Stimulated activated CD4-positive, alpha-beta T cell treated with anti-CD3 and anti-CD28 coated beads, Interleukin-4, amount 100 ng/mL, for 4 hours (primary cell): ENCODE measurements at places on chromosomes 4 and X.

- DNase-seq, result no peak
Measured at GRCh38 chr4:37985730-37986275, 25.6 kb downstream of the PTTG2 start.

- no peak for DNase-seq
Measured at GRCh38 chr4:3261411-3262207, 12.7 kb downstream of the MSANTD1 start.

DNA sequence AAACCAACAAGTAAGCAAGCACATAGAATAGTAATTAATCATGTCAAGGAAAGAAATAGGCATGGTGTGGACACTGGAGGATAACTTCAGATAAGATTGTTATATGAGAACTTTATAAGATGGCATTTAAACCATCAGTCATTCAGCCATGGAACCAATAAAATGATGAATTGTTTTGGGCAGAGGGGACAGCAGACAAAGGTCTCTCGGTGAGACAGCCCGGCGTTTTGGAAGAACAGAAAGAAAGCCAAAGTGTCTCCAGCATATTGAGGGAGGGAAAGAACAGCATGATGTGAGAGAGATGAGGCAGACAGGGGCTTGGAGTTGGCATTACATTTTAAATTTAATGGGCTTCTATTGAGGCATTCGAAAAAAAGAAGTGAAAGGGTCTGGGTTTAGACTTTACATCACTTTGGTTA, 883 bp upstream of the PPM1K start:
- DNase-seq, result no peak

DNA sequence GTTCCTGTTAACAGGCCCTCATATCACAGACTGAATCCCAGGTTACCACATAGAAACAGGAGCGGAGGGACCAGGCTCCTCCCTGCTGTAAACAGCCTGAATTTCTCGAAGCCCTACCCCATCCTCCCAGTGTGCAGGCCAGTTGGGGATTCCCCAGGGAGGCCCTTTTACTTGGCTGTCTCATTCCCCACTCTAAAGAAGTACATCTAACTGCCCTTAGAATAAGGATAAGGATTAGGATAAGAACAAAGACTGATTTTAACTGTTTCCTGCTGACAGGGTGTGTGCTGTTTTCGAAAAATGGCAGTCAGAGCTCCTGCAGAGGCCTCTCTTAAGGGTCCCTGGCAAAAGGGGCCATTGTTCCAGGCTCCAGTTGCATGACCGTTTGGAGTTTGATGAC, 133.7 kb downstream of the PAPSS1 start:
- no peak for DNase-seq

DNA sequence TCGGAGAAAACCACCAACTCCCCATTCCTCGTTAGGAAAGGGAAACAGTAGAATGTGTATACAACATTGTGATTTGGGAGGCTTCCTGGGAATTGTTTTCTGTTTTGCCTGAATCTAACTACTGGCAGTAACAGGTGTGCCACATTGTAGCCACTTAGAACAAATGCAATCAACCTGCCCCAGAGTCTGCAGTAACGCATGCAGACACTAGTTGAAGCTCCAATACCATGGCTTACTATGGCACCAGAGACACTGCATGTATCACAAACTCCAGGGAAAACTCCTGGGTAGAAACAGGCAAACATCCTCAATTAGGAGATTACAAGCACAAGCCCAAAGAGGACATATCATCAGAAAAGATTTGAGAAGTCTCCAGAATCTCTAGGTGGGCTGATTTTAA, 154.2 kb upstream of the NEIL3 start:
- no peak for DNase-seq

DNA sequence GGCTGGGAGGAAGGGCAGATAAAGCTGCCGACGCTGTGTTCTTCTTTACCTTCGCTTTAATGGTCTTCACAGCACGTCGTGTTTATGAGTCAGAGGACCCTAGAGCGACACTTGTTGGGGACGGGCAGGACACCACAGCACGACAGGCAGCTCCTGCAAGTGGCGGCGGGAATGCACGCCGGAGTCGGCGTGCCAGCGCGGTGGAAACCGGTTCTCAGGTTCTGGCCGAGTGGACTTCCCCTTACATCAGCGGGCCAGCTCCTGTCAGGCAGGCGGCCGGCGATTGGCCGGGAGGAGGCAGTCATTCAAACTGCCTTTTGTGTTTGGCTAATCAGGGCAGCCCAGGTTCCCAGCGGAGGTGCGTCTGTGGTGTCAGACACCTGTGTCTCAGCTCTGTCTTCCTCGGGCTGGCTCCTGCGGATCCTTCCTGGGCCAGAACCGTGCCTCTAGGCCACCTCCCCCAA, 150.9 kb downstream of the SHROOM3 start:
- no peak for DNase-seq

DNA sequence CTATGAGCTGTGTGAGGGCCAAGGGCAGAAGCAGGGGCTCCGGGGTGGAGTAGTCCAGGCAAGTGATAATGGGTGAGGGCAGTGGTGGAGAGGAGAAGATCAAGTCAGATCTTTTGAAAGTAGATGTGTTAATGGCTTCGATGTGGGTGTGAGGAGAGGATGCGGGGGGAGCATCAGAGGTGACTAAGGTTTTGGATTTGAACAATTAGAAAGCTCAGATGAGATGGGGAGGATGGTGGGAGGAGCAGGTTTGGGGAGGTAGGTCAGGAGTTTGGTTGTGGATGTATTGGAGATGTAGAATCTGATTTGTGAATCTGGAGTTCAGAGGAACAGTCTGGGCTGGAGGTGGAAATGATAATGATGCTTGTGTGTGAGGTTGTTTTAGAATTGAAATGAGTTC, 4.6 kb downstream of the FTSJ1 start:
- no peak for DNase-seq

- no peak for DNase-seq
Measured at GRCh38 chrX:147343467-147343866, 528.9 kb upstream of the CXorf51A start.

DNA sequence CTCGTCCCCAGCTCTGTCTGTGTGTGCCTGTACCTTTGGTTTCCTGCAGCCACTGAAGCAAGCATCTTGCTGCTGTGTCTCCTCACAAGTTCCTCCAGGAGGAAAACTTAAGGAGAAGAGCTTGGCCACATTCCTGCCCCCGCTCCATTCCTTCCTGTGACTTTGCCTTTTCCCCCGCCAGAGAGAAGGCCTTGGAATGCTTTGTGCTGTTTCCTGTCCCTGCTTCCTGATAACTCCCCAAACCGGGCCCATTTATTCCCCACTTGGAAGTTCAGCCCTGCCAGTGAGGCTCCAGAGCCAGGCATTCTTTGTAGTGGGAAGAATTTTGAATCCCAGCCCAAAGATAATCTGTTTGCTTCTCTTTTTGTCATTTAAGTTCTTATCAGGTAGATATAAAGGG, 33.1 kb downstream of the SMIM10L2A start:
- DNase-seq, result no peak

DNA sequence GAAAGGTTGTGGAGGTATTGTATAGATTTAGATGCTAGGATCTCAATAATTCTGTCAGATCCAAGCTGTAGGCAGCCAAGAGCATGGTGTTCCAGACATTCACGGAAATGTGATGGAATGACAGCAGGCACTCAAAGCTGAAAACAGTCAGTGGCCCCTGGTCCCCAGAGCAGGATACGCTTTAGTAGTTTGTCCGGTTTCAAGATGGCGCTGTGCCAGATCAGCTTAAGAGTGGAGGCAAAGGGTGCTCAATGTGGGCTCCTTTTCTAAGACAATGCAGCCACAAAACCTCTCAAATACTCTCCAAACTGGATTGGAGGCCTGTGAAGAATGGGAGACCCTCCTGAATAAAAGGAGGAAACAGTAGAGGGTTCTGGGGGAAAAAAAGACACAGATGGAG, 291.2 kb upstream of the HS3ST1 start:
- DNase-seq, result no peak

- no peak for DNase-seq
Measured at GRCh38 chr4:114043116-114043515, 63.7 kb upstream of the ARSJ start.

DNA sequence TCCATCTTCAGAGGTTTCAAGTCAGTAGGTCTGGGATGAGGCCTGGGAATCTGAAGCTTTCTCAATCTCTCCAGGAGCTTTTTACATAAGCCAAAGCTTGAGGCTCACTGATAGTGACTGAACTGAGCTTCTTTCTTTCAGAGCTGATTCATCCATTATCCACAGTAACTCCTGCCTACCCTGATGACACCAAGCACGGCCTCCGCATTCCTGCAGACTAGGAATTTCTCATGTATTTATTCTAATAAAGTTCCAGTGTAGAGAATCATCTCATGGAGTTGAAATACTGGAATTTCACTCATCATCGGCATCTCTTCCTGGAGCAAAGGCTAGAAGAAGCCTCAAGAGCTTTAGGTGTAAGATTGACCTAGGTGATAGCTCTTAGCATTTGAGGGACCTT, 12.1 kb upstream of the DCTD start:
- no peak for DNase-seq

DNA sequence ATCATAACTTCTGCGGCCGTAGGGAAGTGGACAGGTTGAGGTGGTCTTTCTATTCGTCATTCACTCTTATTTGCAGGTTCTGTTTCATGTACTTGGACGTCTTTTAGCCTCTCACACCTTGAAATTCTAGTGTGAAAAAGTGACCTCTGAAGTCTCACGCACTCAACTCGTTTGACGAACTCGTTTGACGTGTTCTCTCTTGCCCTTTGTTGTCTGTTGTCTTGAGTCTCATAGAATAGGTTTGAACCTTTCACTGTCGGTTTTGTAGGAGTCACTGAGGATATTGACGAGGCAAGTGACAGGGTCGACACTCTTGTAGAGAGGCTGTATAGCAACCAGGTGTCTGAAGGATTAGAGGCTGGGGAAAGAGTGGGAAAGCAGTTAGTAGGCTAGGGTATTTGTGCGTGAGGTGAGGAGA, 1.1 kb upstream of the PGRMC2 start:
- no peak for DNase-seq

- no peak for DNase-seq
Measured at GRCh38 chr4:77226939-77227705, 70.1 kb downstream of the CCNG2 start.

- no peak for DNase-seq
Measured at GRCh38 chrX:8741981-8742380, 10.0 kb upstream of the ANOS1 start.

GRCh38 chrX:48520976-48521352, 644 bp upstream of the EBP start:
- DNase-seq, result no peak

- DNase-seq, result no peak
Measured at GRCh38 chrX:87434618-87435017, 83.0 kb upstream of the KLHL4 start.

DNA sequence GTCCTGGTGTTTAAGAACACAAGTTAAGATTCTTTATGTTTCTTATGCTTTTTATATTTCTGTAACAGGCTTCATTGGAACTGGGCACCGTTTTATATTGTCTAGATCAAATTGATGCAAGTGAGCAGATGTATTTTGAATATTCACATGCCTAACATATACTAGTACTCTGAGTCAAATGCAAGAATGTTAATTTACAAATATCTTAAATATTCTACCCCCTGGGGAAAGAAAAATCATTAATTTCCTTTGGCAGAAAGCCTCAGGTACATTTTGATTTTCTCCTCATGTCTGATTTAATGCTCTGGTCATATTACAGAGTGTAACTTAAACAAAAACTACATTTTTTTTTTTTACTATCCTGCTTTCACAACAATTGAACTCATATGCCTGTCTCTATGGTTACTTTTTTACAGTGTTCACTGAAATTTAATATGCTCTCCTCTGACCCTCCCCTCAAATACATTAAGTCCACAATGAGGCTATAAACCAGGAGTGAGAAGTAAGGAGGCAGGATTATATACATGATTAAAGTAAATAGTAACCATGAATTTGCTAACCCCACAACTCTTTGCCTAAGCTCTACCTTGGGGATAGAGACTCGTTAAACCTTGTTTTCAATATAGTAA, 2.4 kb upstream of the NSUN7 start:
- DNase-seq, result no peak

- DNase-seq, result no peak
Measured at GRCh38 chr4:139278912-139279759, 889 bp downstream of the MGARP start.

DNA sequence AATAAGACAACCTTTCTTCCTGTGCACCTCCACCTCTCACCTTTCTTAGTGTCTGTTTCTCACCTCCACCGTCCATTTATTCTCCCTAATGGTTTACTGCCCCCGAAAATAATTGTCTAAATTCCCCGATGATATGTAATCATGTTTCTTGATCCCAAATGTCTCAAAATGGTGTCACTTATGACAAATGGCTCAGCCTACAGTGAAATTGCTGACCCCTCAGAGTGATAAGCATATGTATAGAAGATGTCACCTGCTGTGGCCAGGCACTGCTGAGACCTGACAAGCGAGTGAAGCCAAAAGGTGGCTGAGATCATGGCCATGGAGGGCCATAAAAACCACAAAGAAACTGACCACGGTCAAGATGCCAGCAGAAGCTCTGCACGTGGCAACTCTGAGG, 35.7 kb downstream of the MSL3 start:
- no peak for DNase-seq

- no peak for DNase-seq
Measured at GRCh38 chr4:23033796-23034195, 341.1 kb downstream of the GBA3 start.

- peak; percentile 1 for DNase-seq
Measured at GRCh38 chrX:102934624-102935023, 2.4 kb upstream of the RAB40AL start.

DNA sequence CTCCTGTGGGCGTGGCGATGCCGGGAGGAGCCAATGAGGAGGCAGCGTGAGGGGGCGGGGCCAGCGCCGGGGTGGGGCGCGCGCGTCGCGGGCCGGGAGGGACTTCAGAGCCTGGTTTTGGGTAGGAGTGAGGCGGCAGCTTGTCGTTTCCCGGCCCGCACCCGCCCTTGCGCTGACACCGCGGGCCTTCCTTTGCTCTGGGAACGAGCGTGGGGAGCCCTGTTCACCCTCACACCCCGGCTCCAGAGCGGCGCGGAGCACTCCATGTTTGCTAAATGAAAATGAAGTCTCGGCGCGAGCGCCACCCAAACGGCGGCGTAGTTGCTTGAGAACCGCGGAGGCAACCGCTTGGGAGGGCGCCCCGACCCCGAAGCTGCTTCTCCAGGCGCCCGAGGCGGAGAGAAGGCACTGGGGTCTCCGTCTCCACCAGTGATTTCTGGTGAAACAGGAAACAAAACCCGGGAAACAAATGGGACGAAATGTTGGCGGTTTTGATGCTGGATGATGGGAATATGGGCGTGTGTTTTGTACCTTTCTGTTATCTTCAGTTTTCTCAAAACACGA, 497 bp upstream of the GRPEL1 start:
- DNase-seq, result no peak
